ENCODE measurements at places on chromosomes 2 and 18.

DNA sequence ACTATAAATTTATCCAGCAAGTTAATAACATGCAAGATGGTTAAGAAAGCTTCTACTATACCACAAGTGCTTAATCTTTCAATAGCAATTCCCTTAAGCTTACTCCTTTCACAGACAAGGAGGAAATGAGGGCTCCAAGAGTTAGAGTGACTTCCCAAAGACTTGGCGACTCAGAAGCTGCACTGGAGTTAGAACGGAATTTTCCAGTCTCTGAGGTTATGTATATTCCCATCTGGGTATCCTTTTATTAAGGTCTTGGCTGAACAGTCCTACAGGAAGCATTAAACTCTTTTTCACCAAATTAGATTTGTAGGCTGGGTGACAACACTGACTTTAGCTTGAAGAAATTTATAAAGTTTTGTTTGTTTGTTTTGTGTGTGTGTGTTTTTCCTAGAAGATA, 256.9 kb upstream of the DPP10 start:
- no peak for DNase-seq

- DNase-seq: no peak
These were observed 14.2 kb downstream of the TNFRSF11A start for GRCh38 chr18:62339106-62339988.

- no peak for DNase-seq
These were observed 395.6 kb downstream of the RND3 start for GRCh38 chr2:150091846-150092245.

DNA sequence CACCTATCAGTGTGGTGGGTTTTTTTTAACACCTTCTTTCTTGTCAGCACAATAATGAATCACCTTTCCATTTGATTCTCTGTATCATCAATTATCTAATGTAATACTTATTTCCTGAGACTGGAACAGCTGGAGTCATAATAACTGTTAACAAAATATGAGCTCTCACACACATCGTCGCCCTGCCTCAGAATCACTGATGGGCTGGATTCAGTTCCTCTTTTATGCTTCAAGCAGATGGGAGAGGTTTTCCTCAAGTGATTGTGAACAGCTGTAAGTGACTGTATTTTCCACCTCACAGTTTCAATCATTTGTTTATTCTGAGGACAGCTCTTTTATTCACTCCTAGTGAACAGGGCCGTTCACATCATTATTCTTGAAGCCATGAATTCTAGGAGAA, 330.2 kb downstream of the DSC3 start:
- no peak for DNase-seq

- DNase-seq: no peak
These were observed 1.5 kb downstream of the EPAS1 start for GRCh38 chr2:46298522-46299353.

DNA sequence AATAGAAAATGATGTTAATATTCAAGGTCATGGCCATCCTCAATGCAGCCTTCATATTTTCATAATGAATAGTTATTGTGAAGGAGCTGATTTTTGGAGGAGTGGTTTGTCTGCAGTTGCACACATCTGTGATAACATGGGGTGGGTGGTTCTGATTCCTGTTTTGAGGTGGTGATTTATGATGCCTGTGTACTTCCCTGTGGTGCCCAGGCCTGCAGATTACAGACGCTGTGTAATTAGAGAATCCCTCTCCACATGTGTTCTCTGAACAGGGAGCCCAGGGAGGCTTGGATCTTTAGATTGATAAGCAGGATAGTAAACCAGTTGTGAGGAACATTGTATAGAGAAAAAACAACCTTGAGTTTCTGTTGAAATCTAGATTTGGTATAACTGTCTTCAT, 117.5 kb downstream of the AGAP1 start:
- no peak for DNase-seq

DNA sequence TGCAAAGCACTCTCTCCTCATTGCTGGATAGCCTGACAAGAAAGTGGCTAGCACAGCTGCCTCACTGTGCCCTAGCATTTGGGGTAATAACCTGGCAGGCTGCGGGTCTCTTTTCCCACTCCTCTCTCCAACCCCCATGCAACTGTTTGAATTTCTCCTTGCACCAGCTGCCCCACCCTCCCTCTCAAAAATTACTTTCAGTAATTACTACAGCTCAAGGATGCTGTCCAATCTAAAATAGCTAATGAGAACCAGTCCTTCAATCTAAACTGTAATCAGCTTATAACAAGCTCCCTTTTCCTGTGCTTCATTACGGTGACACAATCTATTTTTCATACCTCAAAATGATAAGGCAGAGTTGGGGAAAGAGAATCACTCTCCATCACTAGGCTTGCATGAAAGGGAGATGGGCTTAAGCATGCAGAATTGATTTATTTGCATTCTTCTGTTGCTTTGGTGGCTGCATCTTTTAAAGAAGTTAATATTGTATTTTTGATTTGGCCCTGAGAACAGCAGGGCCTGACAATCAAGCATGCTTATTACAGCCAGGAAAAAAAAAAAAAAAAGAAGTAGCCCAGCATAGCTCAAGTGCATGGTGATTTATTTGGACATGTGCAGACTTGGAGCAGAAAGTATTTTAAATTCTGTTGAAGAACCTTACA, 881.8 kb downstream of the SLC4A3 start:
- DNase-seq: no peak

DNA sequence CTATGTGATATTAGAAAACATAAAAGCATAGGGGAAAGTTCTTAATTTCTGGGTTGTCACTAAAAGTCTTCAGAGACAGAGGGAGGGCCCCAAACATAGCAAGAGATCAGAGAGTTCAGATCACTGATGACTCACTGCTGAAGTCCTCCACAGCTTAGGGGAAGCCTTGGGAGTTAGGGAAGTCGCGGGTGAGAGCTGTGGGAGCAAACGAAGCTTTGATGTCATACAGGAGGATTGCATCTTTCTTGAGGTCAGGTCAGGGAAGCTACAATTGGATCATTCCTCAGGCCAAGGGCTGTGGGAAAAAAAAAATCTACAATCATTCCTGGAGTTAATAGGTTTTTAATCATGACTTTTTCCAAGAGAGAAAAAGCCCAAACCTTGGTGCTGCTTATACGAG, 96.2 kb downstream of the COPS8 start:
- no peak for DNase-seq

- DNase-seq: no peak
These were observed 256.4 kb upstream of the TCF4 start for GRCh38 chr18:55844382-55844781.

- no peak for DNase-seq
These were observed 252.6 kb downstream of the EXOC6B start for GRCh38 chr2:72573232-72573631.

DNA sequence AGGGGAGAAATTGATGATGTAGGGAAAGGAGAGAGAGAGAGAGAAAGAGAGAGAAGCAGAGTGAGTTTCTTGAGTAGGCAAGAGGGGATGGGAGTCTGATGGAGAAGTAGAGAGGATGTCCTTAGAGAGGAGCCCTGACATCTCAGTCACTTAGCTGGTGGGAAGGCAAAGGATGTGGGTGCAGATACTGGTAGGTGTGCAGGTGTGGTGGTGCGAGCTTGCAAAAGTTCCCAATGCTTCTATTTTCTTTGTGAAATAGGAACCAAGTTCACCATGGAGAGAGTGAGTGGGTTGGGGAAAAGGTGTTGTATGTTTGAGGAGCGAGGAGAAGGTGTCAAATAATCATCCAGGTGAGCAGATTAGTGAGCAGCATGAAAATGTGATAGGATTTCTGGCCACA, 26.5 kb upstream of the POLE4 start:
- DNase-seq: no peak

DNA sequence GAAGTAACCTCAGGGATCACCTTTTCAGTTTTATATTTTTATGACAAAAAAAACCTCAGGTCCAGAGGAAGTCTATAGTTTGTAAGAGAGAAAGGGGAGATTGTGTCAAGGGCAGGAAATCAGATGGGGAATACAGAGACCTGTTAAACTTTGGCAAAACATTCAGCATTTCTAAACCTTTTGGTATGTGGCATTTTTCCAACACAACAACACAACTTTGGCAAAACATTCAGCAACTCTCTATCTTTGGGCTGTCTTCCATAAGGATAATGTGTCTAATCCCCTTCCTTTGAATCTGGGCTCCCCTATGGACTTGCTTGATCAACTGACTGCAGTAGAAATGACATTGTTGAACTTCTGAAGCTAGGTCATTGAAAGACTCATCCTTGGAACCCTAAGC, 220.6 kb upstream of the CCDC68 start:
- DNase-seq: no peak

DNA sequence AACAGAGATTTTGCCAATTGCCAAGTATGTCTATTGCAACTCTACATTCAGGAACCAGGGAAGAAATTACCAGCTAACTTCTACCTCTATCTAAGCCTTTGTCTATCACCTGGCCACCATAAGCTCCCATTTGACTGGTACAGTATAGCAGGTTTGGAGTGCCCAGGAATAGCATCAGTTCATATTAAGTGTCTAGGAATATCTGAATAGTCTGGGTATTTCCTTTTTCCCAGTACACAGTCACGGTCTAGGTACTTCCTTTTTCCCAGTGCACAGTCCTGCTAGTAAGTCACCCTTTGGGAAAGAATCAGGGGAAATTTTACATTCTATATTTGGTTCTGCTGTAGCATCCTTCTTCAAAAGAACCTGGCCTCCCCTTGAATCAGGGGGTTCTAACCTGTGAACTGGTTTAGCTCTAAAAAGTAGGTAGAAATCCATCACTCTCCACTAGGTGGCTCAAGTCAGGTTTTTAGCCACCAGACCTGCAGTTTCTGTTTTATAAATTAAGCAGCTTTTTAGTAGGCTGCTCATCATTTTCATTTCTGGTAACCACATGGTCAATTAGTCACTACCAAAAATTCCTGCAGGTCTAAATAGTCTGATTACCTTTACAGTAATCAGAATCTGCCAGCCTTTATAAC, 49.3 kb upstream of the DNAJC10 start:
- no peak for DNase-seq

- DNase-seq: no peak
These were observed 644 bp upstream of the QPCT start for GRCh38 chr2:37343537-37344434.

DNA sequence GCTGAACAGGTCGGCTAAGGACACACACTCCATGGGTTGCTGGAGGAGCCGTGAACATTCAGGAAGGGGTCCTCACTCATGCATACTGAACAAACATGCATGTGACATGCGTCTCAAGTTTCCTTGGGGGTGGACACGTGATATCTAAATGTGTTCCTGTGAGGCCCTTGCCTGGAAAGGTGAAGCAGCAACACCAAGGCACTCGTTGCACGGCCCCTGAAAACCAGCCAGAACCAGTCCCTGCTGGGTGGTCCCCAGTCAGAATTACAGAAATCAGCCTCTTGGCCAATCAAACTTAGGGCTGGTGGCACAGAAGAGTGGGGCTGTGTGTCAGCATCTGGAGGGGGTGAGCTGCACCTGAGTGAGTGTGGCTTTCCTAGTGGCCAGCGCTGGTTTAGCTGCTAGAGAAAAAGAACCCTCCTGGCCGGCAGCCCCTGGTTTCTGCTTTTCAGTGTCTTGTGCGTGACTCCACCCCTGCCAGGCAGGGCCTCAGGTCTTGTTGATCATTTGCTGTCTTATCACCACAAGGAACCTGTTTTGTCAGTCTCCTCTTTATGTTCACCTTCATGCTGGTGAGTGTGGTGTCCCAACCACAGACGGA, 3.2 kb upstream of the AQP12B start:
- no peak for DNase-seq

DNA sequence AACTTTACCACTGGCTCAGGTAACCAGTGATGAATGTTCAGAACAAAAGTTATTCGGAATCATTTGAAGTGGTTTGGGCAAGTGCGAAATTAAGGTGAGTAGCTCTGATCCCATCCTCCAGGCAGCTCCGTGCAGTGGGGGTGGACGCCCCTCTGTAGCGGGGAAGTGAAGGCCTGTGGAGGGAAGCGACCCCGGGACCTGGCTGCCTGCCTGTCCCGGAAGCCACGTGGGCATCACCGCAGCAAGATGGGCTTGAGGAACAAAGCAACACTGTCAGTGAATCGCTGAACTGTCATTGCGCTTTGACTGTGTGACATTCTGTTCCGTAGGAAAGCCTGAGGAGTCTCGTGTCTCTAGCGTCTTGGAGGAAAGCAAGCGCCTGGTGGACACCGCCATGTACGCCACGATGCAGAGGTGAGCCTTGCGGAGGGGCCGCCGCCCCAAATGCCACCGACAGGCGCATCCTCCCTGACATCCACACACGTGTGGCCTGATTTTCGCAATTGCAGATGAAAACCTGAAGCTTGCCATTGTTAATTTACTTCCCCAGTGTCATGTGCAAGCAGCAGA, 9.5 kb downstream of the TPO start:
- no peak for DNase-seq

DNA sequence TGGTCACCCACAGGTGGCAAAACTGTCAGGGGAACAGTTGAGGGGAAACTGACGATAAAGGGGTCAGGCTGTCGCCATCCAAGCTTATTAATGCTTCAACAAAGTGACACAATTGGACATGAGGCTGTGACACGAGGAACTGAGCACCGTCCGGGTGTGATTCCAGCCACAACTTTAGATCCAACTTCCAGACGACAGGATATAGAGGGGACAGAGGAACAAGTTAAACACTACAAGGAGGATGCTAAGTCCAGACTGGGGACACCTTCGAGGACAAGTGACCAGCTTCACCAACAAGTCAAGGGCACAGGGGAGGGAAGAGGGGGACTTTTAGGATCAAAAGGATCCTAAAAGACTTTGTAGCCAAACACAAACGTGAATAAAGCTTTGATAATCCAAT, 23.8 kb downstream of the BOK start:
- no peak for DNase-seq

GRCh38 chr2:217338306-217338916, 478.5 kb upstream of the TNP1 start:
- no peak for DNase-seq

GRCh38 chr2:128280158-128280871, 38.4 kb downstream of the HS6ST1 start:
- DNase-seq: no peak

GRCh38 chr2:216572582-216573578, 60.3 kb upstream of the IGFBP2 start:
- no peak for DNase-seq

DNA sequence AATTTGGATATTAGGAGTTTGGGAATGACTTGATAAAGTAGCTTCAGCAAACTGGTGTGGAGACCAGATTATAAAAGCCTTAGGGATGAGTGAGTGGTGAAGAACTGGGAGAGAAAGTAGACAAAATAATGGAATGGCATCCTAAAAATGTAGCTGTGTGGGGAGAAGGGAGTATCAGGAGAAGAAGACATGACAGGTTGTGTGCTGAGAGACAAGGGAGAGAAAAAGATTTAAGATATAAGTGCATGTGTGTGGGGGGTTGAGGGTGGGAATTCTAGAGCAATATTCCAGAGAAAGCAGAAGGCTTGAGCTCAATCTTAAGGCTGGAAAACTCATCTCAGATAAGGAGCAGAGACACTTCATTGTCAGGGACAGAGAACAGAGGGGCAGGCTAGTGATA, 159.5 kb downstream of the HNMT start:
- DNase-seq: no peak

- no peak for DNase-seq
These were observed 200.9 kb downstream of the TWIST2 start for GRCh38 chr2:239048736-239049135.

All from activated CD8-positive, alpha-beta memory T cell treated with anti-CD3 and anti-CD28 coated beads for 48 hours (primary cell).